ENCODE measurements at places on chromosomes 2 and 18. TPM values are rescaled to one million over a fixed set of nuclear protein-coding genes. Genes with fewer than 3 reads are reported as not detected.

Gene ALS2
- total RNA-seq = 43.4 TPM

Gene HOXD11
- 0.22 TPM for total RNA-seq

Gene CDH20
- not detected for total RNA-seq

Gene NTSR2
- total RNA-seq = not detected

Gene PLEK
- total RNA-seq = not detected

Gene KCNG2
- total RNA-seq = not detected

Gene GPR45
- total RNA-seq = 0.22 TPM

Gene VIT
- 0.22 TPM for total RNA-seq

Gene CACNB4
- total RNA-seq = under 0.01 TPM

Gene HDAC4
- 21.3 TPM for total RNA-seq

Gene DCDC2C
- total RNA-seq = not detected

Gene IL36RN
- total RNA-seq = under 0.01 TPM

Gene CCDC68
- 18.3 TPM for total RNA-seq

Gene CCDC74A
- total RNA-seq = 5.9 TPM

Gene RHOB
- 189 TPM for total RNA-seq

Gene CCT4
- total RNA-seq = 159 TPM

Gene MAP3K19
- total RNA-seq = not detected

Gene GTF2A1L
- 0.43 TPM for total RNA-seq

Gene SCLY
- total RNA-seq = 11.4 TPM

Gene ID2
- 17.3 TPM for total RNA-seq

Gene NT5DC4
- total RNA-seq = not detected

Gene IL37
- total RNA-seq = not detected

Gene DSG1
- not detected for total RNA-seq

Gene IMPA2
- 8.7 TPM for total RNA-seq

Gene PSME4
- total RNA-seq = 97.5 TPM

Gene UGT1A3
- total RNA-seq = not detected

Gene FAM136A
- total RNA-seq = 18.2 TPM

Gene IHH
- under 0.01 TPM for total RNA-seq

Gene DYSF
- total RNA-seq = 0.43 TPM

Gene UCN
- total RNA-seq = 1.1 TPM

Gene CCDC85A
- 6.7 TPM for total RNA-seq

Gene DSC2
- total RNA-seq = not detected

Gene ANKRD30BL
- 0.14 TPM for total RNA-seq

Gene LONRF2
- total RNA-seq = 0.88 TPM

Gene GREB1
- total RNA-seq = 0.29 TPM

Gene ALLC
- not detected for total RNA-seq

Data from placental pericyte (primary cell).